ENCODE measurements at places on chromosomes 5 and 9.

DNA sequence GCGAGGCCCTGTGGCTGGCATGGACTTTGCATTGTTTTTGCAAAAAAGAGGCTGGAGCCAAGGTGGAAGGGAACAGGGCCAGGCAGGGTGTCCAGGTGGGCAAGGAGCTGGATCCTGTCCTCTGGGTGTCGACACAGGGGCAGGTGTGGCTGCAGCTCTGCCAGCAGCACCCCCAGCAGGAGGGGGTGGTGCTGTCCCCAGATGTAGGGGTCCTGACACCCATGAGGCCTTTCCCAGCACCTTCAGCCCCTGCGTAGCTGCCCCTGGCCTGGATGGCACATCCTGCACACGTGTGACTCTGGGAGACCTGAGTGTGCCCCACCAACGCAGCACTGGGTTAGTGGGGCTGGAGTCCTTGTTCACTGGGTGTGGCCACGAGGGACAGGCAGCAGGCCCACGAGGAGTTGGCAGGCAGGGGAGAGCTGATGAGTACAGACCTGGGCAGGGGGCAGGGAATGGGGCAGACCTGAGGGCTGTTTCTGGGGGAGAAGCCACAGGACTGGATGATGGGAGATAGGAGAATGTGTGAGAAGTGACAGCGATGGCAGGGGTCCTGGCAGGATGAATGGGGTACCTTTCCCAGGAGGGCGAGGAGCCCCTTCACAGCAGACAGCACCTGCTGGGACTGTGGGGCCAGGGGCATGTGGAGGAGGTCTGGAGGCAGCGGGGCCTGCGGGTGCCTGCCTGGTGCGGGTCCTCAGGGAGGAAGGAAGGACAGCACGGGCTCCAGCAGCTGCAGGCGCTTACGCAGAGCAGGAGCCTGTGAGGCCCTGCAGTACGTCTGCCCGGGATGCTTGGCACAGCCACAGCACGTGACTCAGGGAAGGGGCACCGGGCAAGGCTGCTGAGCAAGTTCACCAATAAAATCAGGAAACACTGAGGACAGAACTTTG, 3.6 kb upstream of the RASGEF1C start:
- DNase-seq: no peak

- no peak for DNase-seq
Observed at GRCh38 chr5:42235837-42236236, 187.4 kb upstream of the GHR start.

- no peak for DNase-seq
Observed at GRCh38 chr5:56146674-56147073, 86.5 kb downstream of the ANKRD55 start.

DNA sequence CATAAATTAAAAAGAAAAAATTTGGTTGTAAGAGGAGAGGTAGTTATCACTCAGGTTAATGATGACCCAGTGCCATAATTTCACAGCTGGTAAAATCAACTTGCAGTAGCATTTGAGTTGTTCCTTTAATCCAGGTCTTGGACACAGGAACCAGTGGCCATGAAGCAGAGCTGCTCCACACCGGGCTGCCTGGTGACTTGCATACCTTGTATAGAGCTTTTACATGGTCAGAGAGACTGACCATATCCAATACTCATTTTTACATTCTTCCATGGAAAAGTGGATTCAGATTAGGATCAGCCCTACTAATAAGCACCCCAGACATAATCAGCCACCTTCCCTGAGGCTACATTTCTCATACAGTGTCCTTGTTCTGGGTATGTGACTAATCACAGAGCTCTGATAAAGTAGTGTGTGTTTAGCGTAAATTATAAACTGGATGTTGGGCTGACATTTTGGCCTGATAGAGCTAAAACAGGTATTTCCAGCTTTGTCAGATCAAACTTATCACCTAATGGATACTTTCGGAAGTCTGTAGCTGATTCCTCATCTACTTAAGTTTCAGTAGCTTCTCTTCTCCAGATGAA, 77.0 kb upstream of the ZSWIM6 start:
- DNase-seq: no peak

DNA sequence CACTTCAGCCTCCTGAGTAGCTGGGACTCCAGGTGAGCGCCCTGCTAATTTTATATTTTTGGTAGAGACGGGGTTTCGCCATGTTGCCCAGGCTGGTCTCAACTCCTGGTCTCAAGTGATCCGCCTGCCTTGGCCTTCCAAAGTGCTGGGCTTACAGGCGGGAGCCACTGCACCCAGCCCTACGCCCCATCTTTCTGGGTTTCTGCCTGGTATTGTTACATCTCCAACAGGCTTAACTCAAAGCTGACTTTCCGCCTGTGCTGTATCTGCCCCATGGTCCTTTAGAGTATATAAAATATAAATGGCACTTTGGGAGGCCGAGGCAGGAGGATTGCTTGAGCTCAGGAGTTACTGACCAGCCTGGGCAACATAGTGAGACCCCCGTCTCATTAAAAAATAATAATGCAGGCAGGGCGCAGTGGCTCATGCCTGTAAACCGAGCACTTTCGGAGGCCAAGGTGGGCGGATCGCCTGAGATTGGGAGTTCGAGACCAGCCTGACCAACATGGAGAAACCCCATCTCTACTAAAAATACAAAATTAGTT, 36.5 kb upstream of the GLDC start:
- DNase-seq: no peak

DNA sequence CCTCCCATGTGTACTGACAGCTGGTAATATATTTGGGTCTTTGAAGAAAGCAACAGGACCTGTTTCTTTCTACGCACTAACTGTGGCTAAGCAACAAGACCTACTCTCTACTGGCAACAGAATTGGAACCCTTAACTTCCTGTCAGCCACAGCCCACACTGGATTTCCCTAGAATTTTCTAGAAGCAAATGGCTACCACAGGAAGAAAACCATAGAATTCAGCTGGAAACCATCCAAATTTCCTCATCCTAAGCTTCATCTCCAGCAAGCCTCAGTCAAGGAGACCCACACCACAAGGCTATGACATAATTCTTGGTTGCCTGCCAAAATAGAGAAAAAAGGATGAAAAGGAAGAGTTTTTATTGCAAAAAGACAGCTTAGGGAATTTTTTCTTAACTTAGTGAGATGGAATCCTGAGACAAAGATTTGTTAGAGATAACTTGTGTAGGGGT, 171.8 kb upstream of the TNC start:
- no peak for DNase-seq

- no peak for DNase-seq
Observed at GRCh38 chr9:129014608-129015007, 13.5 kb downstream of the SH3GLB2 start.

DNA sequence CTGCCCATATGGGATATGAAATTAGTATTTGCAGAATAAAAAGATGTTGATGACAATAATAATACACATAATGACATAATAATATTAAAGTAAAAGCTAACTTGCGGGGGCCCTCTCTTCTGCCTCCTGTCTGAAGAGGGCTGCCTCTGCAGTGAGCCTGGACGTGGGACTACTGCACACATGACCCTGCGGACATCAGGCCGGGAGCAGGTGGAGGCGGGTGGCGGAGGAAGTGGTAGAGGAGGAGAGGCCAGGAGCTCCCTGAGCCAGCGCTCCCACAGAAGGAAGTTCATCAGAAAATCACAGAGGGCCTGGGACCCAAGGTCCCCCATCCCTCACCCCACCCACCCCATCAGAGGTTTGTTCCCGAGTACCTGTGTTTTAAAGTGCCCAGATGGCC, 60.5 kb downstream of the ROPN1L start:
- no peak for DNase-seq

GRCh38 chr5:143582176-143582575, 178.7 kb upstream of the NR3C1 start:
- no peak for DNase-seq

DNA sequence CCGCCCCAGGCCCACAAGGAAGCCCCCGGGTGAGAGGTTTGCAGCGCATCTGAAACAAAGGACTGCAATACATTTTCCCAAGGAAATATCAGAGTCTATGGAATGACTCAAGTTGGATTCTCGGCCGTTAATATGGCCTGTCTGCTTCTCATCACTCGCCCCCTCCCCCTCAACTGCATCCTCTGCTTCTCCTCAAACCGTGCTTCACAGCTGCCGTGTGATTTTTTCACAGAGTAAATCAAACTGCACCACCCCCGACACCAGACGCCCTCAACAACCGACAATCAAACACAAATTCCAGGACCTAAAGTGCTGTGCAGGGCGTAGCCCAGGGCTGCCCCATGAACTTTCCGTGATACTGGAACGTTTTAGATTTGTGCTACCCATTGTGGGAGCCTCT, 176.9 kb downstream of the ROR2 start:
- no peak for DNase-seq

DNA sequence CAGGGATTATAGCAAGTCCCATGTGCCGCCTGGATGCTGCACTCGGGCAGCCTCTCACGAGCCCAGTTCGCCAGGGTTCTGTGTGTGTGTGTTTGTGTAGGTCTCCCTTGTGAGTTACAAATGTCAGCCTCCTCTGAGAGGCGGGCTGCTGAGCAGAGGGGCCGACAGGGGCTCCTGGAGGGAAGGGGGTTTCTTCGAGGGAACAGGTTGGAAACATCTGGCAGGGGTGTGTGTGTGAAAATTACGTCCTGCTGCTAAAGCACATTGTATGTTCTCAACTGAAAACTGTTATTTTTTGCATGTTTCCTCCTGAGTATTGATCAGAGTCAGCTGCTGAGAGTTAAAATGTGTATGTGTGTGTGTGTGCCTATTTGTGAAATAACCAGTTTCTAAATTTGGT, 9.7 kb downstream of the GALNT10 start:
- no peak for DNase-seq

GRCh38 chr9:135704483-135704882, 2.5 kb downstream of the KCNT1 start:
- DNase-seq: no peak

DNA sequence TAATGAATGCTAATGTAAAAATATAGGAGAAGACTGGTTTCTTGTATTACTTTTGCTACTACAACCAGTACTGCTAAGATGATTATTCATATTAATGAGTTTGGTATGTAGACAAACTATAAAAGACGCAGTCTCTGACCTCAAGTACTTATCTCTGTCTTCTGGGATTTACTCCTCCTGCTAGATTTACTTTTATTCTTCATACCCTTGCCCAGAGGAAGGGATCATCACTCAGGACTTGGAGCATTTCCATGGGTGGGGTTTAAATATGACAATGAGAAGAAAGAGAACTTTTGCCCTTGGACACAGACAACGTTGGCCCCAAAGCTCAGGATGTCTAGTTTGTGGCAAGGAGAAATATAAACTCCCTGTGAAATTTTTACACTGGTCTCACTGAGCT, 126.1 kb downstream of the BNC2 start:
- DNase-seq: no peak

- peak; percentile 47 for DNase-seq
Observed at GRCh38 chr5:141914199-141914743, 9.4 kb upstream of the DELE1 start.

- DNase-seq: peak; percentile 39
Observed at GRCh38 chr5:170434966-170435605, 45.9 kb upstream of the KCNMB1 start.

GRCh38 chr9:133449760-133450159, 10.0 kb upstream of the CACFD1 start:
- no peak for DNase-seq

- no peak for DNase-seq
Observed at GRCh38 chr5:72541501-72542225, 34.5 kb upstream of the ZNF366 start.

GRCh38 chr5:72324189-72324825, 4.1 kb downstream of the PTCD2 start:
- no peak for DNase-seq

DNA sequence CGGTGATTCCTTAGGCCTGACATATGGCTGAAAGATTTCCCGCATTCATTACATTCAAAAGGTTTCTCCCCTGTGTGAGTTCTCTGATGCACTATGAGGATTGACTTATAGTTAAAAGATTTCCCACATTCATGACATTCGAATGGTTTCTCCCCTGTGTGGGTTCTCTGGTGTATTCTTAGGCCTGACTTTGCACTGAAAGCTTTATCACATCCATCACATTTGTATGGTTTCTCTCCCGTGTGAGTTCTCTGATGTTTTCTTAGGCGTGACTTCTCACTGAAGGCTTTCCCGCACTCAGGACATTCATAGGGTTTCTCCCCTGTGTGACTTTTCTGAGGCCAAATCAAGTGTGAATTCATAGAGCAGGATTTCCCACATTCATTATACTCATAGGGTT, 35.8 kb downstream of the ZNF782 start:
- no peak for DNase-seq

- no peak for DNase-seq
Observed at GRCh38 chr9:133558191-133559126, 24.0 kb downstream of the ADAMTSL2 start.

- no peak for DNase-seq
Observed at GRCh38 chr5:137142764-137143605, 356.1 kb downstream of the SPOCK1 start.

Data from activated B cell treated with CpG ODN at 0.5 μM for 24 hours (primary cell).